ENCODE measurements at places on chromosomes 1 and 21.

DNA sequence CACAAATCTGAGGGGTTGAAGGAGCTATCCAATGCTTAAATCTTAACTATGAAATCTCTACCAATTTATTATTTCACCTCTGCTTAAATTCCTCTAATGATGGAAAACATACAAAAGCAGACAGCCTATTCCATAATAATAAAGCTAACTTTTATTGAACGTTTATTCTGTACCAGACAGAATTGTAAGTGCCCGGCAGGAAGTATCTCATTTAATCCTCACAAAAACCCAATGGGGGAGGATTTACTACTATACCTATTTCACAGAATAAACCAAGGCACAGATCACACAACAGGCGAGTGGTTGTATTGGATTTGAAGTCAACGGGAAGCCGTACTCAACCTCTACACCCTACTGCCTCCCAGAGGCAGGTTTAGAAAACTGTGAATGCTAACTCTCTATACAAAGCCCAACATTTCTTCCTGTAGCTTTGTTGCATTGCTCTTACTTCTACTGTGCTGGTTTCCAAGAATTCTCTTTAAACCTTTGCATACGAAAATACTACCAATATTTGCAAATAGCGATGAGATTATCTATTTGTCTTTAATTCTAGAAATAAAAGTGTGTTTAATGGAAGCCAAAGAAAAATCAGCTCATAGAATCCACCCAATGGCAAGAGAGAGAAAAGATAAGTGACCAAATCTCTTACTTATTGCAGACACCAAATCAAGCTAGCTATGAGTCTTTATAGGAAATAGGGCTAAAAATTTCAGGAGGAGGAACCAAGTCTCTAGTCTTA is 33.5 kb upstream of the C1orf53 start:
- peak; percentile 50 for DNase-seq

GRCh38 chr21:38984568-38984967 is 178.8 kb downstream of the ETS2 start:
- DNase-seq = no peak

GRCh38 chr1:13662493-13662892 is 37.5 kb upstream of the PRDM2 start:
- DNase-seq = no peak

DNA sequence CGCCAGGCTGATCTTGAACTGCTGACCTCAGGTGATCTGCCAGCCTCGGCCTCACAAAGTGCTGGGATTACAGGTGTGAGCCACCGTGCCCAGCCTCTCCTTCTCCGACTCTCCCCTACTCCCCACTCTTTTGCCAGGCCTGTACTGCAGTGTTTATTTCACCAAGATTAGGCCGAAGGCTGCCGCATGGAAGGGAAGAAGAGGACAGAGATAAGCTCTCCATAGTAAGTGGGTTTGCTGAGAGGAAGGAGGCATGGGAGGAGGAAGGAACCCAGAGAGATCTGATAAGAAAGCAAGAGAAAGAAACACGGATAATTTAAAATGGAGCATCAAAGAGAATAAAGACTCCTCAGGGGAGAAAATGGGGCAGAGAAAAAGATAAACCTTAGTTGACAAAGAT is 8.7 kb downstream of the PTCH2 start:
- DNase-seq = no peak

Measured in activated CD4-positive, alpha-beta memory T cell treated with anti-CD3 and anti-CD28 coated beads for 36 hours (primary cell).